ENCODE measurements at places on chromosomes 3 and 15. TPM values are rescaled to one million over a fixed set of nuclear protein-coding genes. Genes with fewer than 3 reads are reported as not detected.

The TRAIP gene
- total RNA-seq, result 0.99 TPM

The PEX11A gene
- total RNA-seq, result 8.9 TPM

The PARP15 gene
- 0.44 TPM for total RNA-seq

The HYAL1 gene
- 46.9 TPM for total RNA-seq

The SSUH2 gene
- 1.9 TPM for total RNA-seq

The EPHB1 gene
- 0.67 TPM for total RNA-seq

The ESYT3 gene
- total RNA-seq, result 1.7 TPM

The ALG1L2 gene
- not detected for total RNA-seq

GRCh38 chr3:61946570-61947324 lies 385.4 kb downstream of the PTPRG start:
- no peaks in the 10 kb centered on the region for H3K27me3 ChIP-seq
- H3K27ac ChIP-seq, result no peak overlapping the region
- no peaks in the 10 kb centered on the region for H3K36me3 ChIP-seq
- no peaks in the 10 kb centered on the region for H3K4me1 ChIP-seq

GRCh38 chr3:11622586-11623550 lies 20.8 kb downstream of the VGLL4 start:
- no peak for DNase-seq
- no peak overlapping the region for H3K4me3 ChIP-seq
- H3K27ac ChIP-seq, result no peak overlapping the region
- no peaks in the 10 kb centered on the region for H3K27me3 ChIP-seq
- H3K36me3 ChIP-seq, result no peaks in the 10 kb centered on the region

DNA sequence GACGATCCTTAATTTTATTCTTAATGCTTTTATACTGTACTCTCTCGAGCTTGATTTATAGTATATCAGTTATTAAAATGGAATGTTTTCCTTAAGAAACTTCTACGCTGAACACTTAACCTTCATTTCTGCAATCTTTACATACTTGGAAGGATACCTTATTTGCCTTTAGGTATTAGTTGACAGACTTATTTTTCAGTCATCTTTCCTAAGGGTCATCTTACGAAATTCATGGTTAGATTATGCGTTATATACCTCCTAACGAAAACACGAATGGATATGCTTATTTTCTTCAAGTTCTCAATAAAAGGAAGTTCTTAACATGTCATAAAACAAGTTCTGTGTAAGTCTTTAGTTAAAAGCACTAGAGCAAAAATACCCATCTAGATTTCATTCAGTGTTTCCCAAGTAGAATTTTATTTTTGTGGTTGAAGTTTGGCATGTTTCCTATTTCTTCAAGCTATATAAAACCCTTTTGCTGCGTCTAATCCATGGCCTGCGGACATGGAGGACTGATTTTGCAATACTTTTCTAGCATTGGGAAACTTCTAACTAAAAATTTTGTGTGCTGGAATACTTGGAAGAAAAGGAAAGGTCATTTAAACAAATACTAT lies 231.3 kb downstream of the TP63 start:
- DNase-seq, result no peak
- no peaks in the 10 kb centered on the region for H3K4me1 ChIP-seq
- no peak overlapping the region for H3K27ac ChIP-seq
- H3K4me3 ChIP-seq, result no peak overlapping the region

- H3K27ac ChIP-seq, result no peak overlapping the region
- no peak overlapping the region for H3K4me3 ChIP-seq
- no peak for DNase-seq
- H3K36me3 ChIP-seq, result no peaks in the 10 kb centered on the region
- H3K4me1 ChIP-seq, result no peaks in the 10 kb centered on the region
Measured at GRCh38 chr3:165805946-165806561, 31.2 kb downstream of the BCHE start.

DNA sequence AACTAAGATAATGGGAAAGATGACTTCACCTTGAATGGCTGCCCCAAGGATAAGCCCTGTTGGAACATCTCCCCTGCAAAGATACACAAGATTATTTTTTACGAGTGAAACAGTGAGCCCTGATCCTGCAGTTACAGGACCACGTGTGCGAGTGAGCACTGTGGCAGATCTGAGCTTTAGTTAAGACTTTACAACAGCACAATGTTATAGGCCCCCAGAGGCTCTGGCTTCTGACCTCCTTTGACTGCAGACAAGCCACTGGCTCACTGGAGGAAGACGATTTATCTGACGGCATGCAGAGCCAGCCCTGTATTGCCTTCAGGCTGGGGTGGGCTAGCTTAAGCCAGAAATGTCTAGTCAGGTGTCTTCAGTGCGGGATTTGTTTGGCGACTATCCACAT lies 174.4 kb downstream of the ARRDC4 start:
- H3K27me3 ChIP-seq, result no peaks in the 10 kb centered on the region
- no peak overlapping the region for H3K4me3 ChIP-seq
- H3K27ac ChIP-seq, result no peak overlapping the region
- H3K36me3 ChIP-seq, result no peaks in the 10 kb centered on the region

DNA sequence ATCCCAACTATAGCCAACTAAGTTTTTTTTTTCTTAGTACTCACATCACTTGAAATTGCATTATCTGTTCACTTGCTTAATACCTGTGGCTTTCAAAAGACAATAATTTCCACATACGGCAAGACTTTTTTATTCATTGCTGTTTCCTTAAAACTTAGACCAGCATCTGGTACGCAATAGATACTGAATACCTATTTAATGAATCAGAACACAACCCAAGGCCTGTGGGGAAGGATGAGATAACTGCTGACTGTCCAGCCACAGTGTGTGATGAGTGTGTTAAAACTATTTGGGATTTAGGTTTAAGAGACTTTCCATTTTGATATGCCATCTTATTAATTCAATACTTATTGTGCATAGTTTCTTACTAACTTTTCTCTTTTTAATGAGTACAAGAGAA lies 988.7 kb downstream of the NTRK3 start:
- H3K4me1 ChIP-seq, result no peaks in the 10 kb centered on the region
- DNase-seq, result no peak
- no peaks in the 10 kb centered on the region for H3K36me3 ChIP-seq
- no peak overlapping the region for H3K27ac ChIP-seq
- no peaks in the 10 kb centered on the region for H3K27me3 ChIP-seq

GRCh38 chr3:108342837-108343486 lies 46.6 kb downstream of the HHLA2 start:
- no peaks in the 10 kb centered on the region for H3K27me3 ChIP-seq
- H3K4me1 ChIP-seq, result no peaks in the 10 kb centered on the region
- no peak overlapping the region for H3K27ac ChIP-seq
- H3K4me3 ChIP-seq, result no peak overlapping the region
- no peak for DNase-seq
- H3K36me3 ChIP-seq, result no peaks in the 10 kb centered on the region

- H3K4me1 ChIP-seq, result peaks cover 41% of the 10 kb centered on the region
- no peak for DNase-seq
- H3K36me3 ChIP-seq, result peaks cover 3% of the 10 kb centered on the region
- no peak overlapping the region for H3K4me3 ChIP-seq
Measured at GRCh38 chr15:64640146-64640871, 135.1 kb downstream of the RBPMS2 start.

DNA sequence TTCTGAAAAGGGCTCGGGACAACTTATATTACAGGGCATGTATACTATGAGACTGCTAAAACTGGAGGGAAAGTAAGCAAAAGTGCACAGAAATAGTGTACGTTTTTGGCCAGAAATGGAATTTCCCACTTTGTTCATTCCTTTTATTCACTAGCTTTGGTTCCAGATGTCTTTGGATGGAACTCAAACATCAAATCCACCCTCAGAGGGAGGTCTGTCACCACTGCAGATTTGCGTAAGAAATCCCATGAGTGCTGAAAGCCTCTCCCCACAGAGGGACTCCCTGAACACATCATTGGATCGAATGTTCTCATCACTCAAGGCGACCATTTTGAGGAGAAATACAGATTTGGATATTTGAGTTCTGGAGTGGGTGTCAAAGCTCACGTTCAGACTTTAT lies 71.6 kb downstream of the FEM1B start:
- no peaks in the 10 kb centered on the region for H3K27me3 ChIP-seq
- H3K4me1 ChIP-seq, result no peaks in the 10 kb centered on the region
- no peak overlapping the region for H3K4me3 ChIP-seq
- no peaks in the 10 kb centered on the region for H3K36me3 ChIP-seq

DNA sequence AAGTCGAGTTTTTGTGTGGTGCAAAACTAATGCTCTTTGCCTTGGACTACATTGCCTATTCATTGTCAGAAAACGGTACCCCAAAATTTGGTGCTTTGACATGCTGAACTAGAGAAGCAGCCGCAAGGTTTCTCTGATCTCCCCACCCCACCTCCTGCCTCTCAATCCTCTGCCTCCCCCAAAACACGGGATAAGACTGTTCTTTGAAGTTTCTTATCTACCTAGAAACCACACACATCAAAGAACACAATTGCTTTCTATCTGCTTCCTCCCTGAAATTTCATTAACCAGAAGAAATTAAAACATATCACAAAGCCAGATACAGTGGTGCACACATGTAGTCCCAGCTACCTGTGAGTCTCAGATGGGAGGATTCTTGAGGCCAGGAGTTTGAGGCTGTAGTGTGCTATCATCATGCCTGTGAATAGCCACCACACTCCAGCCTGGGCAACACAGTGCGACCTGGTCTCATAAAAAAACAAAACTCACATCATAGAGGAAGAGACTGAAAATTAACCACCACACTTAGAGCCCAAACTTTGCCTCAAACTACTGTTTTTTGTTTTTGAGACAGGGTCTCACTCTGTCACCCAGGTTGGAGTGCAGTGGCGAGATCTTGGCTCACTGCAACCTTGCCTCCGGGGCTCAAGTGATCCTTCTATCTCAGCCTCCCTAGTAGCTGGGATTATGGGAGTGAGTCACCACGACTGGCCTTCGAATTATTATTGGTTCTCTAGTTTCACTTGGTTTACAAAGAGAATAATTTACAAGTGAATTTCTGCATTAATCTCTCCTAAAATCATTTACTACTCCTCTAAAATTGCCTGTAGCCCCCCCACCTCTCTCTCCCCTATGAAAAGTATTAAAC lies 2.7 kb upstream of the PCNP start:
- H3K4me1 ChIP-seq, result peaks cover 20% of the 10 kb centered on the region
- no peak overlapping the region for H3K27ac ChIP-seq
- H3K27me3 ChIP-seq, result no peaks in the 10 kb centered on the region
- no peak for DNase-seq
- H3K4me3 ChIP-seq, result no peak overlapping the region
